NCI-H1694 treated with DMSO at 0.1 percent for 48 hours (cell line): ENCODE measurements at places on chromosomes 3 and 15.
A peak's percentile ranks its signal among the peaks of the same experiment; 100 is the strongest.

DNA sequence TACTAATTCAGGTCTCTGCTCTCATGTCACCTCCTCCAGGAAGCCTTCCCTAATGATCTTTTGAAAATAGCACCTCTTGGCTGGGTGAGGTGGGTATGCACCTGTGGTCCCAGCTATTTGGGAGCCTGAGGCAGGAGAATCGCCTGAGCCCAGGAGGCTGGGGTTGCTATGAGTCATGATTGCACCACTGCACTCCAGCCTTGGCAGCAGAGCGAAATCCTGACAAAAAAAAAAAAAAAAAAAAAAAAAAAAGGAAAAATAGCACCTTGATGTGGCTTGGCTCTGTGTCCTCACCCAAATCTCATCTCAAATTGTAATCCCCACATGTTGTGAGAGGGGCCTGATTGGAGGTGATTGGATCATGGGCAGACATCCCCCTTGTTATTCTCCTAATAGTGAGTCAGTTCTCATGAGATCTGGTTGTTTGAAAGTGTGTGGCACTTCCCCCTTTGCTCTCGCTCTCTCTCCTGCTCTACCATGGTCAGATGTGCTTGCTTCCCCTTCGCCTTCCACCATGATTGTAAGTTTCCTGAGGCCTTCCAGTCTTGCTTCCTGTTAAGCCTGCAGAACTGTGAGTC, 11.2 kb upstream of the RNU6-1 start:
- DNase-seq: no peak

- DNase-seq: no peak
Observed at GRCh38 chr15:48096813-48097212, 24.0 kb upstream of the SLC24A5 start.

- DNase-seq: no peak
Observed at GRCh38 chr3:72951259-72951722, 45.3 kb upstream of the PPP4R2 start.

DNA sequence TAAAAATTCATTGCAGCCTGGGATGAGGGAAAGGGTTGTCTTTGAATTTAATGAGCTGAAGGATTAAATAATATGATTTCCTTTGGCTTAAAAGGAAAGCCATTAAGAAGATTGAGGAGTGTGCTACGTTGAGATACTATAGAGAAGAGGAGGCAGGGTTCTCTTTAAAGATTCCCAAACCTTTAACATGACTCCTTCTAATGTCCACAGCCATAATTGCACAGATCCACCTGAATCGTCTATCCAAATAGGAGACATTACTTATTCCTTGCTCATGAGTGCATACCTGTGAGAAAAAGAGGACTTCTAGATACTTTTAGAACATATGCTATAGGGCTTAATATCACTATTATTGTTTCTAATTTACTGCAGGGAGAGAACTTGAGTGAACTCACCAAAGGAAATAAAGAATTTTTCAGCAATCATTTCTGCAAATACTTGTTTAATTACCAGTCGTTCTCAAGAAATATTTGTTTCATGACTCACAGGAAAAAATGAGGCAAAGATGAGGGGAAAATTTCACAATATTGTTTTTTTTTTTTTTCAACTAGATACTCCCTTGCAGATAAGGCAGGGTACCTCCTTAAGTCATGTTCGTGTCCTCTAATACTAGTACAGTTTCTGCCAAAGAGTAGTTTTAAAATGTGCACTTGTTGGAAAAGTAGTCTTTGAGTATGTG, 8.9 kb upstream of the SUCNR1 start:
- DNase-seq: no peak

- DNase-seq: no peak
Observed at GRCh38 chr15:98599909-98600691, 48.2 kb upstream of the IGF1R start.

DNA sequence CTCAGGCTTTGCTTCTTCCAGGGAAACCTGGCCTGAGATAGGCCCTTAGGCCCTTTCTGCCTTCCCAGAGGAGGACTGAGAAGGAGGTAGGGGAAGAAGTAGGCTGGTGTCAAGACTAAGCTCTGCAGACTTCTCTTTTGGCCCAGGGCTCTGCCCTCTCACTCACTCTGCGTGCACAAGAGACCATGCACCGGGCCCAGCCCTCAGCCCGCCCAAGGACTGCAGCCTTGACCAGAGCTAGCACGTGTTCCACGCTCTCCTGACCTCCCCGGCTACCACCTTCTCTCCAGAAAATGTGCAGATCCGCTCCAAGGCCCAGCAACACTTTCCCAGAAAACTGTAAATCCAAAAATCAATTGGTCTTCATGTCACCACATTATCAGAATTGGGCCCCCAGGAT, 59.8 kb downstream of the SEMA5B start:
- DNase-seq: no peak

DNA sequence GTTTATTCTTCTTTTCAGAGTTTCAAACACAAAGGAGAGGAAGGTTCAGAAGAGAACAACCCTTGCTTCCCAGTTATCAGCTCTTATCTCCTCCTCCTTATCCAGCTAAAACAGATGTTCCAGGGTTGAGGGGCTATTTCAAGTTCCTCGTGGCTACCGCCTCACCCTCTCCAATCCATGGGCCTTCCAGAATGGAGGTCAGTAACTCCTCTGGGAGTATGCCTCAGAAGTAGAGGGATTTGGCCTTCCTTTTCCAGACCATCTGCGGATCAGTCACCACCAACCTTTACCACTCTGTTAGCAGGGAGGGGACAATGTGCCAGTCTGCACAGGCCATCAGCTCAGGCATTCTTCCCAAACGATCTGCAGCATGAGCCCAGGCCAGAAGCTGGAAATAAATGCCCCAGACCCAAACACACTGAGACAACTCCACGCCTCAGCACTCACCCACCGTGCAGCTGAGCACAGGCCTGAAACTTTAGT, 14.8 kb downstream of the HTR3C start:
- no peak for DNase-seq

GRCh38 chr3:55332176-55332575, 154.9 kb downstream of the WNT5A start:
- DNase-seq: no peak

- DNase-seq: no peak
Observed at GRCh38 chr3:110583373-110583935, 488.2 kb upstream of the NECTIN3 start.

DNA sequence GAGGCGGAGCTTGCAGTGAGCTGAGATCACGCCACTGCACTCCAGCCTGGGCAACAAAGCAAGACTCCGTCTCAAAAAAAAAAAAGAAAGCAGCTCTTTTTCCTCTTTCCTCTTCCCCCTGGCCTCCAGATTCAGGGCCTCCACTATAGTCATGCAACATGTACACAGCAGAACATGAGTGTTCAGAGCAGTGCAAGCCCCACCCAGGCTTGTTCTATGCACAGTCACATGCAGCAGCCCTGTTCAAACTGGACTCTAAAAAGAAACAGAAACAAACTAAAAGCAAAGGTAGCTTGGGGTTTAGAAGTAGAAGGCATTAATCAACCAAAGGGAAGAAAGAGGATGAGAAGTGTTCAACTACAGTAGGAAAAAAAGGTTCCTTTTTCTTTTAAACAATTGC, 11.8 kb downstream of the SHQ1 start:
- no peak for DNase-seq

GRCh38 chr3:44554626-44555592, at the start of gene ZKSCAN7:
Gene ZKSCAN7 (plus strand): TSS chr3:44555193. CDS start chr3:44557048, 1,855 bp downstream.
- DNase-seq: no peak

DNA sequence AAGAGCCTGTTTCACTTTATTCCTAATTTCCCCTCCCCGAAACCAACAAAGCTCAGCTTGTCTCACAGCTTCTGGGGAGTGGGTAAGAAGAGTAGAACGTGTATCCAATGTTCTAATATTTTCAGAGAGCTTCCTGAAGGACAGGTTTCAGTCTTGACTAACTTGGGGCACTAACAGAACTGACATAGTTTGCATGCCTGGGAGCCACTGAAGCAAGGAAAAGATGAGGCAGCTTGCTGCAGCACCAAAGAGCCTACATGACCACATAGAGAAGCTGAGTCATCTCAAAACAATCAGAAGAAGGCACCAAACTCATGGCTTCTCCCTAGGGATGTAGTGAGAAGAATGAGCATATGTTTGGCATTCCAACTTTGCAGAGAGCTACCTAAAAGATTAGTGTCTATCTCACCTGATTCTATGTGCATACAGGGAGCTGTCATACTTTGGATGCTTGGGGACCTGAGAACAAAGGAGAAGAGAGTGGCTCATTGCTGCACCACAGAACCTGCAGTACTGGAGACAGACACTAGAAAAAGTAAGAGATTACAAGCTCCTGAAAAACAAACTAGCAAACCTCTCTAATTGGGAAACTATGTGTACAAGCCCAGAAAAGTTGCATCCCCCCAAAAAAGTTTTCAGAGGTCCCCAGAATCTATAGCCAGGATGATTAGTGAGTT, 86.9 kb downstream of the DCLK3 start:
- DNase-seq: no peak

DNA sequence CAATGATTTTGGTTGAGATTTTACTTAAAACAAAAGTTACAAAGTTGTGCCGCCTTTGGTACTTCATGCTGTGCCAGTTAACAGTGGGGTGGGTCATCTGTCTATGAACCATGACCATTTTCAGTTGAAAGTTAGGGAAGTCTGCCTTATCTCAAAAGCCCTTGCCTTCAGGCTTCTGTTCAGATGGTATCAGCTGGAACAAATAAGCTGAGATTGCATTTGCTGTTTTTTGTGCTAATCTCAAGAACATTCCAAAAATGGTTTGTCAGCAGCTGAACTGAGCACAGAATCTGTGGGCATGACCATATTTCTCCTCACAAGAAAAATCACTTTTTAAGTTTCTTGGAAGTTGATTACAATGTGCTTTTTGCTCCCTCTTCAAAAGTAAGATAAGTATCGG, 142.3 kb downstream of the IL5RA start:
- DNase-seq: no peak

DNA sequence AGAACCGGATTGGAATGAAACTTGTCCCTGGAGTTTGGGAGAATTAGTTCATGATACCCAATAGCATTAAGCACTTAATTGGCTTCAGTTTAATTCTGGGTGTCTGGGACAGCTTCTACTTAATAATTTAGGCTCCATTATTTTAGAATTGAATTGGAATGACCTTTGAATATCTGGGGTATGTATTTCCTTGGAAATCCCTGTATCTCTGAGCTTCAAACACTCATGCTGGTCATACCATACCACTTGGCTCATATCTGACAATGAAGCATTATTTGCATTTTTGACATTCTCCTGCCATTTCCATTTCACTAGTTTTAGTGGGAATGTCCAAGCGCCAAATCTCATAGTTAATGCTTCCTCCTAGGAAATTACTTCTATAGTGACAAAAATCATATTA, 393.1 kb downstream of the DIPK2A start:
- no peak for DNase-seq

DNA sequence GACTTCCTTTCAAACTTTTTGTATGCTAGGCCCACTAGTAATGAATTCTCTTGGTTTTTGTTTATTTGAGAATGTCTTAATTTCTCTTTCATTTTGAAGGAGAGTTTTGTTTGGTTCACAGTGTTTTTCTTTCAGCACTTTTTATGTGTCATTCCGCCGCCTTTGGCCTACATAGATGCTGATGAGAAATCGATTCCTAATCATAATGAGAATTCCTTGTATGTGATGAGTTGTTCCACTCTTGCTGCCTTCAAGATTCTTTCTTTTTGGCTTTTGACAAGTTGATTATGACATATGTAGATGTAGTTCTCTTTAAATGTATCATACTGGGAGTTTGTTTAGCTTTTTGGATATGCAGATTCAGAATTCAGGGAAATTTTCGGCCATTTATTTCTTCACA, 35.5 kb downstream of the CERS3 start:
- DNase-seq: no peak

- peak; percentile 80 for DNase-seq
Observed at GRCh38 chr3:160454995-160455394, 5.4 kb upstream of the TRIM59 start.

DNA sequence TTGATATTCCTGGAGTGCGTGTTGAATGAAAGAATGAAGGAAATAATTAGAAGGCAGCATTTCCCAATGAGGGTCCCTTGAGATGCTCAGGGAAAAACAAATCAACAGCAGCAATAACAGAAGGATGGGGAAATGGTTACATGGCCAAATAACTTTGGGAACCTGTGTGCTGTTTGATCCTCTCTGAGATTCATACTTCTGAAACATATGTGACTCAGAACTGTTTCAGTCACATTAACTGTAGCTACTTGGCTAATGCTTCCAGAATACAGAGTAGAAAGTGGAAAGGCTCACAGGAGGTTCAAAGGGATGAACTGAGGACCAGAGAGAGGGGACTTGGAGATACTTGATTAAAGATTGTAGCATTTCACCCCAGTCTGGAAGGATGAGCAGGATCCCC, 258.2 kb downstream of the SLCO3A1 start:
- no peak for DNase-seq

DNA sequence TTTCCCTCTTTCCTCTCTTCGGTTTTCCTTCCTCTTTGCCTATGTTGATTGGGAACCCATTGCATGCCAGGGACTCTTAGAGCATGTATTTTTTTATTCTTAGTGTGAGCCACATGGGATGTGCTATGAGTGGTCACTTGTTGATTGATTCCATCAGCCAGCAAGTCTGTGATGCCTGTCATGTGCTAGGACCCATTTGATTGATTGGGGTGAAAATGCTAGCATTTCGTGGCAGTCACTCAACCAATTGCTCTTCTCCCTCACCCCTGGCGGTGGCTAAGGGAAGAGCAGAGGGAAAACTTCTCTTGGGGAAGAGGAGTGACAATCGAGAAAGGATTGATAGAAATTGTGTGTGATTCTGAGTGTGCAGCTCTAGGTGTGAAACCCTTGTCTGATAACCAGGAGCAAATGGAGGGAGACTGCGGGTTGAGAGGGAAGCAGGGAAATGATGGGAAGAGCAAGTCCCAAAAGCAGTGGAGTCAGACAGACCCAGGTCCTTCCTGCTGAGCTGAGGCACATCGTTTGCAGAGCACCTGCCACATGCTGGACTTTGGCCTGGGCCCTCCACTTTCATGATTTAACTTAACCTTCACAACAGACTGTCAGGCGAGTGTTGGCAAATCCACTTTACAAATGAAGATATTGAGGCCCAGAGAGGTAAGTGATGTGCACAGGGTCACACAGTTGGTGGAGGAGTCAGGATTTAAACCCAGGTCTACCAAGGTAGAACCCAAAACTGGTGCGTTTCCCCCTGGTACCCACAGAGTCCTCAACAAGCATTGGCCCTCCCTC, 40.0 kb downstream of the SLC6A11 start:
- DNase-seq: no peak

DNA sequence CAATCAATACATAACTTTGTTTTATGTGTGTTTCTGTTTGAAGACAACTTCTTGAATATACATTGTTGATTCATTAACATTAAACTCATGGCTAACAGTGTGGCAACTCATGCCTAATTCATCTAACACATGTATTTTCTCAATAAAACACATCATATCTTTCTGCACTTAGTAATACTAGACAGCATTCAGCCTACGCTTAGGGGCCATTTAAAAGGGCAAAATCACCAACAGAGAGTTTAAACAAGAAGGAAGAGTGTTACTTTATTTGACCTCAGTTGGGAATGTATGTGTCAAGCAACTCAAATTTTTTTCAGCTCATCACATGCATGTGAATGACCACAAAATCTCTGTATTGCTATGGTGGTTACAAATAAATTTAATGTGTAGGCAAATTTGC, 128.8 kb upstream of the AADACL2 start:
- no peak for DNase-seq

DNA sequence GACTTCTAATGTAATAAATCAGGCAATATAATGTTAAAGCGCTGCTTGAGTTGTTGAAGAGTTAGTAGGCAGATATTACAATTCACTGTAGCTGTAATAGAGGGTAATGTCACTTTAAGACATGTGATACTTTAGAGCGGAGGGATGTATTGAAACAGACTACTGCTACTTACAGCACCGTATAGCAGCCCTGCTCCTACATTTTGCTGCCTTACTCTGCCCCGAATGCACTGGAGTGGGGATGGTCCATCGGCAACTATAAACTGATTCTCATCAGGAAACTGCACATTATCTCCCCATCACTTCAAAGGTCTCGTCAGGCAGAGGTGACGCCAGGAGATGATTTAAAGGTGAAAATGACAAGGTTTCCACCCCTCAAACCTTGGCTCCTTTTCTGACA, 349.7 kb upstream of the SUCLG2 start:
- DNase-seq: no peak
